Mesothelial cell of epicardium (in vitro differentiated cells): ENCODE measurements at places on chromosomes 13 and 19. TPM values are rescaled to one million over a fixed set of nuclear protein-coding genes. Genes with fewer than 3 reads are reported as not detected.
A peak's percentile ranks its signal among the peaks of the same experiment; 100 is the strongest.

Gene DIAPH3
- total RNA-seq: 13.4 to 16.8 TPM (median 16.5 TPM) in 3 replicates

Gene APOE
- total RNA-seq: 285 to 290 TPM (median 289 TPM) in 3 replicates

Gene NCR1
- total RNA-seq: not detected in 3 replicates

Gene DAND5
- 0.16 TPM in 1 of 3 replicates, not detected in the others for total RNA-seq

Gene INSL3
- total RNA-seq: 0.35 to 1.0 TPM (median 0.92 TPM) in 3 replicates

Gene SHD
- total RNA-seq: 3.2 to 4.8 TPM (median 4.0 TPM) in 3 replicates

Gene TMIGD2
- 0.29 TPM in 1 of 3 replicates, not detected in the others for total RNA-seq

Gene ZNF112
- 13.0 to 13.6 TPM (median 13.0 TPM) in 3 replicates for total RNA-seq

GRCh38 chr13:80483157-80483556 lies 142.2 kb upstream of the SPRY2 start:
- no peak for DNase-seq

DNA sequence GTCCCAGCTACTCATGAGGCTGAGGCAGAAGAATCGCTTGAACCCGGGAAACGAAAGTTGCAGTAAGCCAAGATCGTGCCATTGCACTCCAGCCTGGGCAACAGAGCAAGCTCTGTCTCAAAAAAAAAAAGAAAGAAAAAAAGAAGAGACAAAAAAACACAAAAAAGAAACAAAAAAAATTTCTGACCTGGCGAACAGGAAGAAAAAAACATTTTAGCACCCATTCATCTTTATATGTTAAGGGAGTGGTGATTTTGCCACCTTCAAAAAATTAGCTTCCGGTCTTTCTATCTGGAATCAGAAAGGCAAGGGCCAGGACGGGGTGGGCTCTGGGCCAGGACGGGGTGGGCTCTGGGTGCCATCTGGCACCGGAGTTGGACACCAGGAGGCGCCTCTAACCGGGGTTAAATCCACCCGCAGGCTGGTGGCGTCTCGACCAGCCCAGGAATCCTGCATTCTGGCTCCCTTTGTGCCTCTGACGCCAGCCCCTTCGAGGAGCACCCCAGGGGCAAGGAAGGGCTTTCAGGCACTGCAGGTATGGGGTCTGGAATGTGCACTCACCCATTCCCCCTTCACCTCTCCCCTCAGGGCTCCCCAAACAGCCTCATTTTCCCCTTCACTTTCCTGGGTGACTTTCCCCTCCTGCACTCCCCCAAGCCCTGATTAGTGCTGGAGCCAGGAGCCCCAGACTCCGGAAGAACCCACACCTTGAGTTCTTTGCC lies 10.4 kb upstream of the ZSWIM4 start:
- DNase-seq: no peak

DNA sequence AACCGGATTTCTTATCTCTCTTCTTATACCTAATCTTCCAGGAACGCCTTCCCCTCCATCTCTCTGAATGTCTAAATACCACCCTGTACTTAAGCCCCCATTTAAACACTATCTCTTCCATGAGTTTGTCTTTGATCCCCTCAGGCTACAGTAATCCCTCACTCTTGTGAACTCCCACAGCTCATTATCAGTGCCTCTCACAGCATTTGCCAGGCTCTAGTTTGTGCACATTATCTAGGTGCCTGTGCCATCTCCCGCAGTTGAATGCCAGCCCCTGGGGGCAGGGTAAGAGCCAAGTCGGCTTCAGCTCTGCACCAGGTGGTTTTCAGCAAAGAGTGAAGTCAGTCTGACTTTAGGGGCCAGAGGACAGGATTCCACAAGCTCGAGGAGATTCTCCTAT lies 71.4 kb downstream of the FREM2 start:
- DNase-seq: peak; percentile 40

DNA sequence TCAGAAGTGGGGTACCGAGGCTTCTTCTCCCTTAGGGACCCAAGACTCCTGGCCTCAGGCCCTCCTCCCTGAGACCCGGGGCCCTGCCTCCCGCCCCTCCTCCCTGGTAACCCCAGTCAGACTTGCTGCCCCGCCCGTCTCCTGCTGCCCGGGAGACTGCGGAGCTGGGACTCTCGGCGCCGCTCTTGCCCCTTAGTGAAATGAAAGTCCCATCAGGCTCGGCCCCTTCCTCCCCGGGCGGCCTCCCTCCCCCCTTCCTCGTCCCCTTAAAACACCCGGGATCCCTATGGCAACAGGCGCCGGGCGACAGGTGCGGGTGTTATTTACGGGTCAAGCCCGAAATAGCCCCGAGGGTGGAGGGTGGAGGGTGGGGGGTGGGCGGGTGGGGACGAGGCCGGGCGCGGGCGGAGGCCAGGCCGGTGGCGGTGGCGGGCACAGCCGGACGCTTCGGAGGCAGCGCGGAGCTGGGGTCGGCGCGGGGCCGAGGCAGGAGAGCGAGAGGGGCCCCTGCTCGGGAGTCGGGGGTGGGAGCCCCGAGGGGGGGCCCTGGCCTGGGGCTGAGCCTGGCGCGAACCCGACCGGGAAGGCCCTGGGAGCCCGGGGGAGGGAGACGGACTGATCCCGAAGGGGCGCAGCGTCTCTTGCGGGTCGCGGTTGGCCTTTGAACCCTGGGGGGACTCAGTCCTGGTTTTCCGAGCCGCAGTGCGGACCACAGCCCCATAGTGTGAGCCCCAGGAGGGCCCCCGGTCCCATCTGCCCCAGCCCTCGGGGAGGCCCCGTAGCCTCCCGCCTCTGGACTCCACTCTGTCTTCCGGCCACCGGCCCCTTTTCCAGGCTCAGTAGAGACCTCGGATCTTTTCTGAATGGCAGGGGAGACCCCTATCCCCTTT lies at the start of gene CACNG6:
TSS of gene CACNG6 (plus strand) at position 414 of the 890 bp plus-strand sequence. CDS start 1,241 bp downstream, outside the sequence.
- DNase-seq: no peak

- DNase-seq: no peak
Measured at GRCh38 chr13:48590141-48590901, 57.4 kb upstream of the RCBTB2 start.

GRCh38 chr19:51200071-51200666 lies 24.7 kb upstream of the CD33 start:
- DNase-seq: no peak

- no peak for DNase-seq
Measured at GRCh38 chr13:55660851-55661250, 1479.9 kb upstream of the PRR20A start.

- DNase-seq: no peak
Measured at GRCh38 chr13:34570698-34571353, 371.2 kb upstream of the NBEA start.

- DNase-seq: no peak
Measured at GRCh38 chr13:27370305-27370872, 54.0 kb upstream of the GTF3A start.

GRCh38 chr13:62305756-62306155 lies 890.1 kb upstream of the PCDH20 start:
- no peak for DNase-seq

DNA sequence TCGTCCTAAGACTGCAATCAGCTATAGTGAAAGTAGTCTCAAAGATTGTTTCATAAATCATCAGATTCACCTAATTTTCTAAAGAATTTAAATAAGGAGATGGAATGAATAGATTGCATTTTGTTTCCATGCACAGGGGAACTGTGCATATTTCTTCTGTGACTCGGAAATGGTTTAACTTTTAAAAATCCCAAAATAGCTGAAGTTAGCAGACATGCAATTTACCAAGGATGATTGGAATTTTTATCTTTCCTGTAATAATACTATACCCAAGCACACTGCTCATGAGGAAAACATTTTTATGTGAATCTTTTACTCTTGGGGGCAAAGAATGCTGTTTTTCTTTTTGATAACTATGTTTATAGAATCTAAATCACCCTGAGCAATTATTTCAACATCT lies 15.0 kb upstream of the LMO7 start:
- no peak for DNase-seq

- DNase-seq: peak; percentile 59
Measured at GRCh38 chr13:79749984-79750551, 269.1 kb downstream of the NDFIP2 start.

DNA sequence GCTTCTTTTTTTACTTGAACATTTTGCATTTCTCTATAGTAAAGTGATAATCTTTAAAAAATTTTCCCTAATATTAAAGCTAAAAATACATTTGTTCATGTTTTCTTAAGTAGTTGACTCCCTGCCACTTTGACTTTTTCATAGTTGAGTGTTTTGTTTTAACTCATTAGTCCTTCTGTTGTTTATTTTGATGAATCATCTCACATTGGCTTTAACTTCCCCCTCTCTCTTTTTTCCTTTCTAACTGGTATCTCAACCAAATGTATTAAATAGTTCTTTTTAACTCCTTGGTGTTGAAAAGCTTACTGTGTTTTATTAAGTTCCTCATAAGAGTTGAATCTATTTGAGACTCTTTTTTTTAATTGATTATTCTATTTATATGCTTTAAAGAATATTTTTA lies 2.8 kb downstream of the TNFSF13B start:
- DNase-seq: no peak

GRCh38 chr13:75726306-75726705 lies 90.2 kb downstream of the LMO7 start:
- DNase-seq: no peak

GRCh38 chr19:334296-335071 lies 10.1 kb downstream of the MIER2 start:
- DNase-seq: no peak

DNA sequence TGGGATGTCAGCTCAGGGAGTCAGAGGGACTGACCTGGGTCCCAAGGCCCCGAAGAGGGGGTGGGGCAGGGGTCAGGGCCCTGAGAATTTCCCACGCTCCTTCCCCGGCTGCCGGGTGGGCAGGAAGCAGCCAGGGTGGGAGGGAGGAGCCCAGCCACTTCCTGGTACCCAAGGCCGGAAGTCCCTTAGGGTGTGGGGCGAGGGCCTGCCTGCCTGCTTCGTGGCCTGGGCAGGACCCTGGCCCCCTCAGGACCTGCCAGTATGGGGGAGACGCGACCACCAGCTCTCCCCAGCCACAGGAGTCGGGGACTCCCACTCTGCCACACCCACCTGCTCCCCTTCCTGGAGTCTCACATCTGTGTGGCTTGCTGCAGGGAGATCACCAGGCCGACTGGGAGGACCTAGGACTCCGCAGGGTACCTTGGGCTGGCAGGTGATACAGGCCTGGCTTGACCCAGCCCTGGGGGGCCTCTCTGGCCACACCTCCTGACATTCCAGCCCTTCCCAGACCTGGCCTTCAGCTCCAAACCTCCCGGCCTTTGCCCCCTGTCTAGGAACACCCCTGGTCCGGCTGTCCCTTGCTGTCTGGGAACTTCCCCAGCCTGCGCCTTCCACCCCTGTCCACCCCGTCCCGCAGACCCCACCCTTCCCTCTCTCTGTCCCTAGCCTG lies 9.8 kb upstream of the CIRBP start:
- no peak for DNase-seq

GRCh38 chr13:80550971-80551441 lies 210.1 kb upstream of the SPRY2 start:
- DNase-seq: no peak

- DNase-seq: no peak
Measured at GRCh38 chr13:19156013-19156825, 25.4 kb downstream of the TUBA3C start.

GRCh38 chr19:49713236-49713845 lies 22.4 kb downstream of the CPT1C start:
- no peak for DNase-seq

- DNase-seq: no peak
Measured at GRCh38 chr13:69306766-69307165, 800.9 kb upstream of the ATXN8OS start.

DNA sequence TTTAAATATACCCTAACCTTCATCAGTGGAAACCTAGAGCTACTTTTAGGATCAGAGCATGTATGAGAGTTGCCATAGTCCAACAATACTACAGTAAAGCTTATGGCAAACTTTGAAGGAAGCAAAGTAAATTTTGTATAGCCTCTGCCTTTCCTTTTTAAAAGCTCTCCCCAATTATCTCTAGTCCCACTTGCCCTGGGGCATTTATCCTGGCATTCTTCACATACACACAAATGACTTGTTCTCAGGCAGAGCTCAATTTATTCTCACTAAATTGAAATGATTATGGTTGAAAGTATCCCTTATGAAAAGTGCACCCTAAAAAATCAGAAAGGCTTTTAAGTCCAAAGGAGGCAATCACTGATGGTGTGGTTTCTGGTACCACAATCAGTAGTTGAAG lies 94.1 kb upstream of the UFM1 start:
- DNase-seq: no peak

DNA sequence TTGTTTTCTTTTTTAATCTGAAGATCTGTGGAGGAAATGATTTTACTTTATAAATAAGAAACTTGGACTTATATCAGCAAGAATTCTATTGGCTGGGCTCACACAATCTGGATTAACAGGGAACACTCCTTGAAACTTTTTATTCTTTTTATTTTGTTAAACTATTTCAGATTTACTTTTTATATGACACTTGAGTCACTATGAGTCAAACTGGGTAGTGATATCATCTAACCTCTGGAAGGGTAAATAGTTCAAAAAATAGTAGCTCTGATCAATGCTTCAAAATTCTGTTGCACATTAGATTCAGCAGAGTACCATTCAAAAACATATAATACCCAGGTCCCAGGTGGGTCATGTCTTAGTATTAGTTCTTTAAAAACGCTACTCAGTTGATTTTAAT lies 55.1 kb upstream of the NBEA start:
- DNase-seq: no peak

GRCh38 chr19:44757735-44758505 lies 9.4 kb downstream of the BCL3 start:
- DNase-seq: peak; percentile 64

DNA sequence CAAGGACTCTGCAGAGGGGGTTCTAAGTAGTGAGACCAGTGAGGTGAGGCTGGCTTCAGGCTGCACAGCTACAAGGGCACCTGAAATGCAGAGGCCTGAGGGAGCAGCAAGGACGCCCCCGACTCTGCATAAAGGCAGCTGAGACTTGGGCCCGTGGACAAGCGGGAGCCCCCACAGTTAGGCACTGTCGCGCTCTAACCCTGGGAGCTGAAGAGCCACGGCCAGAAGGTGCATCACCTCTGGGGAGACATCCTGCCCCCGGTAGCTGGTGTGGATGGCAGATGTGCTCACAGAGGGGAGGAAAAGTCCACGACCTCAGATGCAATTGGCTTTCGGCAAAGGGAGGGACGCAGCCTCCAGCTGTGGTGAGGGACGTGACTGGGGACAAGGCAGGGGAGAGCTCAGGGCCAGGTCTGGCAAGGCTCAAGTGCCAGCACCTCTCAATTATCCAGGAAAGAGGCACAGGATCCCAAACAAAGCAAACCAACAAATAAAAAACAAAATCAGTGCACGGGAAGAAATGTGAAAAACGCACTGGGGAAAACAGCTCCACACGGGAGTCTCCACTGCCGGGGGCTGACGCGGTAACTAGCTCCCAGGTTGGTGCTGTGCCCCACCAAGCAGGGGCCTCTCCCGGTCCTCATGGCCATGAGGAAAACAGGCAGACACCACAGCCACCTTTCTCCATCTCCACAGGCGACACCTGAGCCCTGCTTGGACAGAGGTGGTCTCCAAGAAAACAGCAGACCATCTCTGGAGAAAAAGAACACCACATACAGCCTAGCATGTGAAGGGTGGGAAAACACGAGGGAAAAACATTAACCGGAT lies 23.0 kb upstream of the PLPP2 start:
- no peak for DNase-seq

GRCh38 chr13:113497217-113497616 lies 6.7 kb upstream of the DCUN1D2 start:
- no peak for DNase-seq

- DNase-seq: no peak
Measured at GRCh38 chr13:30319130-30319529, 11.8 kb upstream of the KATNAL1 start.
